Urinary bladder (tissue), 4 donors: ENCODE measurements at places on chromosomes 12 and 14. TPM values are rescaled to one million over a fixed set of nuclear protein-coding genes. Genes with fewer than 3 reads are reported as not detected.

Gene FBLN5
- total RNA-seq, result 71.3 TPM

Gene REM2
- total RNA-seq, result 0.16 TPM

Gene STYX
- 32.3 TPM for total RNA-seq

Gene LMNTD1
- 2.3 TPM for total RNA-seq

Gene ADSS1
- 5.4 TPM for total RNA-seq

Gene TAS2R7
- not detected for total RNA-seq

Gene SELPLG
- 3.6 TPM for total RNA-seq

Gene KRT77
- not detected for total RNA-seq

Gene MYF5
- total RNA-seq, result 5.4 TPM

Gene IL22
- not detected for total RNA-seq
